ENCODE measurements at places on chromosomes 16 and 17.
A peak's percentile ranks its signal among the peaks of the same experiment; 100 is the strongest.

DNA sequence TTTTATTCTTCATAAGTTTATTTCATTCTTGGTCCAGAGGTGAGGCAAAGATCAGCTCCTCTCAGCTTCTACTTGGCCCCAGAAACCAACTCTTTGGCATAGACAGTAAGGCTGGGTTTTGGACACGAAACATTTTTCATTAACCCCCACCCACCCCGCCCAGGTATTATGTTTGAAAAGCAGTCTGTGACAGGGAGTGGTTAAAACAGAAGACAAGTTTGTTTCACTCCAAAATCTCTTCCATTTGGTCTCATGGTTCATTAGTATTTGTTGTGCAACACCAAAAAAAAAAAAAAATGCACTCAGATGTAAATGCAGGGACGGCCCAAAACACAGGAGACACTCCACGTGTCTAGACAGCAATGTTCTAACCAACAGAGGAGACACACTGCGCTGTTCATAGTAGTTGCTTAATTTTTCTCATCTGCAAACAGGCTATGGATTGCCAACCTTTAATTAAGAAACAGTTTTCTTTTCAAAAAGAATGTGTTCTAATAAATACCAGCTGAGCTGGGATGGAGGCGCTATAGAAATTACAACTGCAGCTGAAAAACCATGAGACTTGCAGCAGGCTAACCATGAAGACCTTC lies 39.8 kb upstream of the MMP2 start:
- no peak for DNase-seq

DNA sequence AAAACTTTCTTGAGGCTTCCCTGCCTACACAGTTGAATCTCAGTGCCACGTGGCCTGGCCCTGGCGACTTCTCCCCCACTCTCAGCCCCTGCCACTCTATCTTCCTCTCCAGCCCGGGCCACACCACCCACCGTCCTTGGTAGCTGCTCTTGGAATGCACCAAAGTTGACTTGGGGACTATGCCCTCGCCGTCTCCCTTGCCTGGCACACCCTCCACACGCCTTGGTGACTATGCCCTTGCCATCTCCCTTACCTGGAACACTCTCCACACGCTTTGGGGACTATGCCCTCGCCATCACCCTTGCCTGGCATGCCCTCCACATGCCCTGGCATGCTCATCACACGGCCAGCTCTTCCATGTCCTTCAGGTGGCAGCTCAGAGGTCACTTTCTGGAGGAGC lies 15.5 kb upstream of the TVP23A start:
- no peak for DNase-seq

DNA sequence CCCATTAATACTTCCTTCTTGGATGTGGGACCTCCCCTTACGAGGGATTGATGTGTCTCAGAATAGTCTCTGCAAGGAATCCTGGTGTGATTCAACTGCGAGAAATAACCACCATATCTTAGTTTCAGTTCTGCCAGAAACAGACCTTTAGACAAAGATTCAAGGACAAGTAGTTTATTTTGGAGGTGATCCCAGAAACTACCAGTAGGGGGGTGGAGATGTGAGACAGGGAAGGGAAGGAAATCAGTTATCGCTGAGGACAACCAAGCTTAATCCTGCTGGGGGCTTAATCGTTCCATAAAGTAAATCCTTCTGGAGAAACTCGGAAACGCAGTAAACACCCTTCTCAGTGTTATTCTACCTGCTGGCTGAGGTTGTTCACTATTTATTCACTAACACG lies 5.0 kb upstream of the SDR42E1 start:
- no peak for DNase-seq

DNA sequence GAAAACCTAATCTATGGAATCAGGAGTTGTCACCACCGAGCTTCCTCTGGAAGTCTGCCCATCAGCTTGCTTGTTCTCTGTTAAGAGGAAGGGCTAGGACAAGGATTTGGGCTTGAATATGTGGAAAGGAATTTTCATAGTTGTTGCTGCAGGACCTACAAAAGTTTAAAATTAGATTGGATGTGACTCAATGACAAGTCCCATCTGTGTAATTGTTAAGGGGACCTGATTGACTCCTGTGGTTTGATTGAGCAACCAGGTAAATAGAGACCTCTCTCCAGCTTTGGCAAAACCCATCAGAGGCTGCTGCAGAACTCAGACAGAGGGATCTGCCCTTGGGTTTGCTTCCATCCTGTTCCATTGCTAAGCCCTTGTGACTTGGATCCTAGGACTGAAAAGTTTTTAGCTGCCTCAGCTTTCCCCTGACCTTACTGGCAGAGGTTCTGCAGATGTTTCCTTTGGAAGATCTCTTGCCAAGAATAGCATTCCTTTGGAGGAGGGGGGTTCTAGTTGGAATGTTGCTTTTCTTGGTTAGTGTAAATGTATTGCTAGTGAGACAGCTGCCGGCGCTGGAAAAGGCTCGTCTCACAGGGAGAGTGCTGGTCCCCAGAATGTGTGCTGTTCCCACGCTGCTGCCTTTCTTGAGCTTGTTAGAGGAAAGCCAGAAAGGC lies 50.0 kb downstream of the SF3B3 start:
- no peak for DNase-seq

DNA sequence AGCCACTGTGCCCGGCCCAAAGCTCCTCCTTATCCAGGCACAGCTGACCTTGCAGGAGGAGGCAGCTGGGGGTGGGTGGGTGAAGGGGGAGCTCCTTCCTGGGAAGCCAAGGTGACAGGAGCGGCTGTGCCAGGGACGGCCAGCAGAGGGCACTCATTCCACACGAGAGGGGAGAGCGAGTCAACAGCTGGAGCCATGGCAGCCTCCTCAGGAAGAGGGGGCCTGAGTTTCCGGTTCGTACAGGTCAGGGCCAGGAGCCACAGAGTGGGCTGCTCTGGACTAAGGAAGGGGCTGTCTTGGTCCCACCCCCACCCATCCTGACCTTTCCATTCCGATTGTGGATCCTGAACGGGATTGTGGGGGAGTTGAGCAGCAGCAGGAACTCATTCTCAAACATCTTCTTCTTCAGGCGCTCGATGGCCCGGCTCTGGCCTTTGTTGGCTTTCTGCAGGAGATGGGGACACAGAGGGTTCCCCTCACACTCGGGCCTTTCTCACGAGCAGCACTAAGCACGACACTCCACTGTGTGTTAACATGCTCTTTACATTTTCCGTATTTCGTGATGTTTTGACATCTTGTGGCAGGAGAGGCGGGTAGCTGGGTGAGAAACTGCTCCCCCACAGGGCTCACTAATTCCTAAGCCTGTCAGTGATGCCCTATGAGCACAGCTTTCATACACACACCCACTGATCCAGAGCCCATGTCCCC lies 61.6 kb downstream of the TIMM22 start:
- DNase-seq: peak; percentile 41

- no peak for DNase-seq
These were observed 8.6 kb downstream of the XYLT1 start for GRCh38 chr16:17461951-17462729.

- DNase-seq: peak; percentile 62
These were observed 5.8 kb upstream of the KIFC3 start for GRCh38 chr16:57807968-57808528.

GRCh38 chr16:71883168-71883848 lies 674 bp downstream of the ZNF821 start:
- peak; percentile 61 for DNase-seq

DNA sequence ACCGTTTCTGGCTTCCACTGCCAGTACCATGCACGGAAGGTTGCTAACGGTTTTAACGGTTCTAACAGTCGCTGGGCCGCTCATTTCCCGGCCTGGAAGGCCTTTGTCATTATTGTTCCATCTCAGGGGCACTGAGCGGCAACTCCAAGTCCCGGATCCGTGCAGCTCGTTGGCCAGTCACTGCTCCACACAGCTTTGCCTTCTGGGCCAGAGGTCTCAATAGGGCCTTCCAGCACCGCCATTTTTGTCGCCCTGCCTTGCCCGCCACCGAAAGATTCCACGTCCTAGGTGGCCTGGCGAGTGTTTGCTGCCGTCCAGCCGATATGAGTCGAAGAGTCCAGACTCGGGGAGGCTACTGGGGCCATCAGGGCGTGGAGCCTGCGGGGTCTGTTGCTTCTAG lies 30.3 kb upstream of the ATF7IP2 start:
- DNase-seq: no peak

- no peak for DNase-seq
These were observed 538.2 kb downstream of the MAF start for GRCh38 chr16:79062336-79062735.

- no peak for DNase-seq
These were observed 14.2 kb downstream of the CRYM start for GRCh38 chr16:21263640-21264570.

DNA sequence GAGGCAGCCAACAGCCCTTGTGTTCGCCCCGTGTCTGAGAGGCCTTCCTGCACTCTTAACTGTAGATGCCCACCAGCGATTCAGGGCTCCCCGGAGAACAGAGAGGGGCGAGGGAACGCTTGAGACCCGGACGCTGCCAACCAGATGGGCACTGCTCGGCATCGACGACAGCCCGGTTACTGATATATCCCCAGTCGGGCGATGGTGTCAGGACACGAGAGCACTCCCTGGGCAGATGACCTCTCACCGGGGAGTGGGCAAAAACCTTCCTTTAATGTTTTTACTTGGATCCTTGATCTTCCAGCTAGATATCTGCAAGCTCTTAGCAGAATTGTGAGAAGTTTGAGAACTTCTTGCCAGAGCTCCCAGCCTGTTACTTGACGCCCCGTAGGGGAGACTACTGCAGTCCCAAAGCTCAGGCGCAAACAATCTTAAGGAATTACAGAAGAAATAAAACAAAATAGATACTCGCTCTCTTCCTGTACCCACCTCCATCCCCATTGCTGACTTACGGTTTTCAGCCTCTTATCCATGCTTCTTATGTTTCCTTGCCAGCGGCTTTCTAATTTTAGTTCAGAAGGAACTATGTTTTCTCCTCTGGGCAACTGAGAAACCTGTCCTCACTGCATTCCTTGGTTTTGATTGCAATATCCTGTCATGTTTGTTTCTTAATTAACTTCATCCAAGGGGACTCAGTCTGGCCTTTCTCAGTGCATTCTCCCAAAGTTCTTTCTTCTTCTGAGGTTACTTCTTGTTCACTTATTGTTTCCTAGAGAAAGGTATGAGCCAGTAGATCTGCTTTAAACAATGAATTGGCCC lies 845 bp downstream of the SP2 start:
- DNase-seq: no peak

GRCh38 chr16:67150833-67151396 lies at the start of gene B3GNT9:
Gene B3GNT9 (minus strand): TSS chr16:67150998. CDS start chr16:67150485, 513 bp downstream.
- DNase-seq: peak; percentile 41

DNA sequence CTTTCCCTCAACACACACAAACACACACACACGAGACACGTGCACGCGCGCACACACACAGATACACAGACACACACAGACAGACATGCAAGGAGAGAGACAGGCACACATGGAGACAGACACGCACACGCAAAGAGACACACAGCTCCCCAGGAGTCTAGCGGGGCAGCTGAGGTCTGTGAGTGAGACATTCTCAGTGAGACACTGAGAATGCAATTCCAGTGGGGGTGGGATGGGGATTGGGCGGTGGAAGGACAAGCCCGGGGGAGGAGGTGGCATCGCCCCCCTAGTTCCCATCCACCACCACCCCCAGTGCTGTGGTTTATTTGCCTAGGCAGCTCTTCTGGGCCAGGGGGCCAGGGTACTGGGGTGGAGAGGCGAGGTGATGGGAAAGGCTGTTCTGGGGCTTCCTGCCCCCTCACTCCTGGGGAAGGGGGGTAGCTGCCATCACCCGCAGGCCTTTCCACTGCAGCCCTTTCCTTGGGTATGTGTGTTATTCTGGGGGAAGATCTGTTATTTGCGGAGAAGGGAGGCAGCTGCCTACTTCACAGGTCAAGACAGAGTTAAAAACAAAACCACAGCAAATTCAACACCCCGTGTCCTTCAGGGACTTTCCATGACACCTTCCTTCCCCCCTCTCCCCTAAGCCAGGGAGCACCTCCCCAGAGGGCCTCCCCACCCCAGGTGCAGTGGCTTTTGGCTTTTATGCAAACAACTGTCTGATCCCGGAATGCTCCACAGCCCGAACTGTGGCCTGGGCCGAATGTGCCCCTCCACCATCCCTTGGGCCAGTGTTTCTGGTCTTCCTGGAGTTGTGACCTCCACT lies 18.0 kb downstream of the GRB7 start:
- DNase-seq: peak; percentile 86

DNA sequence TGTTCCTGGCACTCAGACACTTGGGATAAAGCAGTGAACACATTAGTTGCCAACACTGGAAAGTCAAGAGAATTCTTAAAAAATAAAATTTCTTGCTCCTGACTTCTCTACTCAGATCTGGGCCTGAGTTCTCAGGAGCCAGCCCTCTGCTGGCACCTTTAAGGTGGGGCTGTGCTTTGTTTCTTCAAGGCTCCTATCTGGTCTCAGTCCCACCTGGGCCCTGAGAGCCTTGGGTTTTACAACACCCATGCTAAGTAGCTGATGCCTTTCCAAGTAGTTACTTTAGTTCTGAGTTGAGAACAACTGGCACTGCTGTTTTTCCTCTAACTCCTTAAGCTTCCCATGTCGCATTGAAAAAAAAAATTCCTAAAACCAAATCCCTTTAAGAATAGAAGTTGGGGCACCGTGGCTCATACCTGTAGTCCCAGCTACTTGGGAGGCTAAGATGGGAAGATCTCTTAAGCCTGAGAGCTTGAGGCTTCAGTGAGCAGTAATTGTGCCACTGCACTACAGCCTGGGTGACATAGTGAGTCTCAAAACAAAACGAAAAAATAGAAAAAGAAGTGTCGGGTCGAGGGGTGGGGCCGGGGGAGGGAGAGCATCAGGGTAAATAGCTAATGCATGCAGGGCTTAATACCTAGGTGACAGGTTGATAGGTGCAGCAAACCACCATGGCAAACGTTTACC lies 16.6 kb downstream of the CHAD start:
- no peak for DNase-seq

DNA sequence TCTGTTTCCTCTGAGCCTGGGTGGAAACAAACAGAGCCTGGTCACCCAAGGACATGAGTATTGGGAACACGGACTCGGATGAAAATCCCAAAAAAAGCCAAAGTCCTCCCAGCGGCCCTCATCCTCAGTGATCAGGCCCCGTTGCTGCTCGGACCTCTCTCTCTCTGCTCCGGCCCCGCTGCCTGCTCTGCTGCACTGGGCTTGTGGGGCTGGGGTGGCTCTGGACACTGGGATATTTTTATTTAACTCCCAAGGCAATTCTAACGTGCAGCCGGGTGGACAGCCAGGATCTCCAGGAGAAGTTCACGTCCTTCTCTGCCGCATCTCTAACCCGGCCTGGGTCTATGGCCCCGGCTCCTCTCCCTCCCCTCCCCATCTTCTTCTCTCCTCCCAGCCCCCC lies 280.9 kb upstream of the TNRC6C start:
- DNase-seq: no peak

DNA sequence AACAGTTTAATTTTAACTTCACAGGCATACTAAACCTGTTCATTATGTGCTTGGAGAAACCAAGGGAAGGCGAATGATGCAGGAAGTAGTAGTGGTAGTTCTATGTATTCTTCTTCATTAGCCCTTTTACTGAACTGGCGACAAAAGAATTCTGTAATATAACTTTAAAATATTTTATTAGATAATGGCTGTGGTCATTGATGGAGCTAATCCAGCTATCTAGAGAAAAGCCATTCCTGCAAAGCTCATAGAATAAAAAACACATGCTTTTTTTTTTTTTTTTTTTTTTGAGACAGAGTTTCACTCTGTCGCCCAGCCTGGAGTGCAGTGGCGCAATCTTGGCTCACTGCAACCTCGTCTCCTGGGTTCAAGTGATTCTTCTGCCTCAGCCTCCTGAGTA lies 23.5 kb downstream of the TANC2 start:
- no peak for DNase-seq

- DNase-seq: no peak
These were observed 7.7 kb downstream of the BEAN1 start for GRCh38 chr16:66434619-66435430.

GRCh38 chr17:36123431-36123830 lies 19.8 kb downstream of the CCL4 start:
- DNase-seq: no peak

Measured in CD4-positive, alpha-beta T cell treated with Interleukin-21 for 1 hour (primary cell).